ENCODE measurements at places on chromosomes 3 and 15. TPM values are rescaled to one million over a fixed set of nuclear protein-coding genes. Genes with fewer than 3 reads are reported as not detected.

- no peak overlapping the region for H3K4me3 ChIP-seq
- no peaks in the 10 kb centered on the region for H3K36me3 ChIP-seq
- H3K27me3 ChIP-seq: no peaks in the 10 kb centered on the region
- H3K4me1 ChIP-seq: no peaks in the 10 kb centered on the region
- no peak for DNase-seq
Observed at GRCh38 chr3:41188306-41188705, 11.0 kb upstream of the CTNNB1 start.

DNA sequence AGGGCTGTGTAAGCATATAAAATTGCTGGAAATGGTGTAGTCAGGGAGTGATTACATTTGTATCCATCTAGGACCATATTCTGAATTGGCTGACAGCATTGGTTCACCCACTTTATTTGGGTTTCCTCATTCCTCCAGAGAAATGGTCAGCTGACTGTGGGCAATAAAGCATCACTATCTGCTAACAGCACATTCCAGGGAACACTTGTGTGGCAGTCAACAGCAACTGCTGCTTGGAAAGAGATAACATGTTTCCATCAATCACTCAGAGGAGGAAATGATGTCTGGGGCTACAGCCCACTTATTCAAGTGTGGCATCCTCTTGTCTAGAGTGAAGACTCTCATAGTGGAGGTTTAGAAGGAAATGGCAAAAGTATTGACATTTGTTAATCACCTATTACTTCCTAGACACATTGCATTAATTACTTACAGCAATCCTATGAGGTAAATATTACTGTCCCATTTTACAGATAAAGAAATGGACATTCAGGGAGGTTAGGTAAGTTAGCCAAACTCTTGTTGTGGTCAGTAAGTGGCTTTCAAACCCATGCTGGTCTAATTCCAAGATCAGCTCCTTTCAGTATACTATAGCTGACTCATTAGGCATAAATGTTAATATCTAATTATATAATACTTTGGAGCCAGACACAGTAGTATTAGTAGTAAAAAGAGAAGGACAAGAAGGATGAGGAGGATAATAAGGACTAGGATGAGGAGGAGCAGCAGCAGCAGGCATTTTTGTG, 247.8 kb downstream of the ALCAM start:
- no peaks in the 10 kb centered on the region for H3K4me1 ChIP-seq
- no peak overlapping the region for H3K27ac ChIP-seq
- H3K27me3 ChIP-seq: no peaks in the 10 kb centered on the region

- no peaks in the 10 kb centered on the region for H3K27me3 ChIP-seq
- H3K36me3 ChIP-seq: no peaks in the 10 kb centered on the region
- H3K27ac ChIP-seq: no peak overlapping the region
Observed at GRCh38 chr15:60708684-60709083, 229.7 kb upstream of the ICE2 start.

DNA sequence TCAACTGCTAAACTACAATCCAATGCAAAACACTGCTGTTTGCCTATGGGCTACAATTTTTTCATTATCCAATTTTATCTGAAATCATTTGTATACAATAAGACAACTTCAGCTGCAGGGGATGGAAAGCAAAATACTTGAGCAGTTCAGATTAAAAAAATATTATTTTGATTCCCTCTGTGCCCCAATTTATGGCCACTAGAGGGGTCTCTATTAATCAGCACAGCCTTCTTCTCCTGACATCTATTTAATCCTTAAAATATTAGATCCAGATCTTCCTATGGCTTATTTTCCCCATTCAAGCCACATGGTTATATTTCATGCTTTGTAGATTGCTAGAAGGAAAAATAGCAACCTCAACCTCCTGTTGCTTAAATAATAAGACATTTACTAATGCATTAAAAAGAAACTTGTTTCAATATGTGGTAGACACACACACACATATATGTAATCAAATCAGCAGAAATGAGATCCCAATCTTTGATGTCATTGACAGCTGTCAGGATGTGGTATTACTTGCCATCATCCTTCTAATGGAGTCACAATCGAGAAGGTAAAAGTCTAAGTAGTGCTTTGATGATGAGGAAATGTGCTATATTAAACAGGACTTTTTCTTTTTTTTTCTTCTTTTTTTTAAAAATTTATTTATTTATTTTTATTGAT, 104.2 kb downstream of the P2RY1 start:
- no peaks in the 10 kb centered on the region for H3K4me1 ChIP-seq
- H3K4me3 ChIP-seq: no peak overlapping the region
- H3K36me3 ChIP-seq: no peaks in the 10 kb centered on the region
- DNase-seq: no peak
- H3K27me3 ChIP-seq: no peaks in the 10 kb centered on the region

GRCh38 chr3:27324686-27325085, 44.5 kb downstream of the NEK10 start:
- peaks cover 1% of the 10 kb centered on the region for H3K4me1 ChIP-seq
- H3K27me3 ChIP-seq: no peaks in the 10 kb centered on the region
- no peak overlapping the region for H3K27ac ChIP-seq
- DNase-seq: no peak

DNA sequence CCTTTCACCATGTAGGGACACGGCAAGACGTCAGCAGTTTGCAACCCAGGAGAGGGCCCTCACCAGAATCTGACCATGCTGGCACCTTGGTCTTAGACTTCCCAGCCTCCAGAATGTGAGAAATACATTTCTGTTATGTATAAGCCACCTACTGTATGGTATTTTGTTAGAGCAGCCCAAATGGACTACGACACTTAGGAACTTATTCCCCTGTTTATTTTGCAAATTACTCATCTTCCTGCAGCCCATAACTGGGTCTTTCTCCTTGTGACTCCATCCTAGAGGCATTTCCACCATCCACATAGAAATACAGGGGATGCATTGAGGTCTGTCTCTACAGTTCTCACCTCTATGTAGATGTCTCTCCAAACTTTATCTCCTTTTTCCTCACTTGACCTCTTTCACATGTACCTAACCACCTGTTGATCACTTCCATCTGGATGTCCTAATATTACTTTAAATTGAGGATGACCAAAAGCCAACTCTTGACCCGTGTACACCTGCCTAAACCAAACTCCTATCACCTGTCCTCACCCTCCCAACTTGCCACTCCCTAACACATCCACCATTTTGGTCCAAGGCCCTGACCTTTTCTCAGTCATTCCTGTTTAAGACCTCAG, 406.0 kb upstream of the WNT5A start:
- no peaks in the 10 kb centered on the region for H3K36me3 ChIP-seq
- DNase-seq: no peak
- H3K4me3 ChIP-seq: no peak overlapping the region
- H3K4me1 ChIP-seq: no peaks in the 10 kb centered on the region
- no peaks in the 10 kb centered on the region for H3K27me3 ChIP-seq
- H3K27ac ChIP-seq: no peak overlapping the region

GRCh38 chr3:112376241-112376911, 43.4 kb downstream of the CD200 start:
- H3K4me1 ChIP-seq: no peaks in the 10 kb centered on the region
- H3K36me3 ChIP-seq: no peaks in the 10 kb centered on the region
- no peak overlapping the region for H3K4me3 ChIP-seq
- no peak overlapping the region for H3K27ac ChIP-seq

GRCh38 chr15:91803260-91803659, 50.2 kb upstream of the SLCO3A1 start:
- no peak overlapping the region for H3K4me3 ChIP-seq
- H3K27ac ChIP-seq: no peak overlapping the region
- H3K36me3 ChIP-seq: no peaks in the 10 kb centered on the region
- no peaks in the 10 kb centered on the region for H3K4me1 ChIP-seq
- no peak for DNase-seq

- DNase-seq: no peak
- H3K27ac ChIP-seq: no peak overlapping the region
- no peak overlapping the region for H3K4me3 ChIP-seq
- H3K27me3 ChIP-seq: no peaks in the 10 kb centered on the region
- H3K36me3 ChIP-seq: no peaks in the 10 kb centered on the region
Observed at GRCh38 chr15:29596266-29596665, 226.0 kb downstream of the TJP1 start.

GRCh38 chr15:59256482-59256881, 49.8 kb downstream of the LDHAL6B start:
- H3K4me1 ChIP-seq: no peaks in the 10 kb centered on the region
- no peak for DNase-seq
- H3K36me3 ChIP-seq: peaks cover 4% of the 10 kb centered on the region
- no peak overlapping the region for H3K27ac ChIP-seq

Gene MAGI1
- 46.1 TPM for total RNA-seq

Gene GP9
- total RNA-seq: not detected

Gene GOLGA8N
- total RNA-seq: 38.9 TPM

Measured in aorta (tissue), 5 donors.